Mesothelial cell of epicardium (in vitro differentiated cells): ENCODE measurements at places on chromosomes 3 and 15.

GRCh38 chr3:12187448-12188327 is 29.0 kb upstream of the TIMP4 start:
- H3K27ac ChIP-seq: peak overlapping the region; percentile 62
- no peaks in the 10 kb centered on the region for H3K27me3 ChIP-seq
- no peaks in the 10 kb centered on the region for H3K36me3 ChIP-seq
- peaks cover 18% of the 10 kb centered on the region for H3K4me1 ChIP-seq

DNA sequence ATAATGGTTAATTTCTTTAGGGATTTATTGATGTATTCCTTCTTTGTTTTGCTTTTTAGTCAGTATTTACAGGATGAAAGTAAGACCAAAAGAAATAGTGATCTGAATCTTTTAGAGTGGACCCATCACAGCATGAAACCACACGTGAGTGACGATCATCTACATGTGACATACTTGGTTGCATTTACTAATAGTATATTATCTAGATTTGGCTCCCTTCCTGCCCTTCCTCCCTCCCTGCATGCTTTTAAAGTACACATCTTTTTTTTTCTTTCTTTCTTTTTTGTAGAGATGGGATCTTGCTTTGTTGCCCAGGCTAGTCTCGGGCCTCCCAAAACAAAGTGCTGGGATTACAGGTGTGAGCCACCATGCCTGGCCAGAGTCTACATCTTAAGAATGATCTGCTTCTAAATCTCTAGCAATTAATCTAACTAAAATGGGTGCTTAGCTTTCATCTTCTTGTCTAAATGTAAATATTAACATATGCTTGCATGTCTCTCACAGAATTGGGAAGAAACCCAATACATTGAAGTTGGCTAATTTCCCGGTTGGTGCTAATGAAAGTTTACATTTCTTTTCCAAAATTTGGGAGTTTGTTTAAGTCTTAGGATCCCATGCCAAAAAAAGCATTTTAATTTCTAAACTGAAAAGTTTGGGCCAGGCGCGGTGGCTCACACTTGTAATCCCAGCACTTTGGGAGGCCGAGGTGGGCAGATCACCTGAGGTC is 38.0 kb downstream of the SENP2 start:
- no peak overlapping the region for H3K4me3 ChIP-seq
- no peaks in the 10 kb centered on the region for H3K4me1 ChIP-seq
- no peak overlapping the region for H3K27ac ChIP-seq
- DNase-seq: no peak
- H3K27me3 ChIP-seq: no peaks in the 10 kb centered on the region

DNA sequence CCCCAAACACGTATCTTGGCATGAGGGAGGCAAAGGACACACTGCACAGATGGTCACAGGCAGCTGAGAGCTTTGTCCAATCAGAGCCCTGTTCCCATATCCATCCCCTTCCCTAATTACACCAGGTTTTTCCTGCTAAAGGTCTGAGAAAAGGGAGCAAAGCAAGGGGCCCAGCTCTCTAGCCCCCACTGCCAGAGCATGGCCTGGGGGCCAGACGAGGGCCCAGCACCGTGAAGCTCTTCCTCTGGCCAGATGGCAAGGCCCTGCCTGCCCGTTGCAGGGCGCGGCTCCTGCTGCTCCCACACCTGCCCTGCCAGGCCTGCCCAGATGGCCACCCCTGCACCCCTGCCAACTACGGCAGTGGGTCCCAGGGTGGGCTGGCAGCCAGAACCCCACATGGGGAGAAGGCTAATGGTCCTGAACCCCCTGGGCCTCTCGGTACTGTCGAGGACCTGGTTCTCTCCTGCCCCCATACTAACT is 3.2 kb downstream of the SHF start:
- H3K4me3 ChIP-seq: no peak overlapping the region
- peaks cover 41% of the 10 kb centered on the region for H3K4me1 ChIP-seq
- no peaks in the 10 kb centered on the region for H3K27me3 ChIP-seq
- H3K36me3 ChIP-seq: peaks cover 3% of the 10 kb centered on the region
- DNase-seq: no peak
- no peak overlapping the region for H3K27ac ChIP-seq

DNA sequence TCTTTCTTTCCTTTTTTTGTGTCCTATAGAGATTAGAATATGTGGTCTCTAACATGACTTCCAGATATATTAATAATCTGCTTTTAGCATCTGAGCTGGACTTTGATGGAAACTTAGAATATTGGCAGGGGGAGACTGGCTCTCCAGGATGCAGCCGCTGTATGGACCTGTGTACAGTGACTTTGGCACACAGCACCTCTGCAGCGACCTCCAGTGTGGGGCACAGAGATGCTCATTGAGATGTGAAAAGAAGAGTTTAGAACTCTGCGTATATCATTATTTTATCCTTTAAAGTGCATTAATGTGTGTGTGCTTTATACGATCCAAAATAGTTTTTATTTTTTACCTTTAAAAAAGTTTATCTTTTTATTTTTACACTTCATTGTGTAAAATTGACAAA is 18.3 kb downstream of the CFAP161 start:
- no peak overlapping the region for H3K4me3 ChIP-seq
- no peak for DNase-seq
- H3K36me3 ChIP-seq: no peaks in the 10 kb centered on the region
